NCI-H510A (cell line): ENCODE measurements at places on chromosomes 1 and 21.

- no peak for DNase-seq
These were observed 7.7 kb upstream of the HPCA start for GRCh38 chr1:32878637-32879041.

- no peak for DNase-seq
These were observed 104.6 kb upstream of the TTC34 start for GRCh38 chr1:2906085-2906484.

GRCh38 chr1:185823467-185823866 lies 89.3 kb downstream of the HMCN1 start:
- DNase-seq = no peak

GRCh38 chr1:9228609-9229008 lies 6.0 kb upstream of the H6PD start:
- no peak for DNase-seq

- DNase-seq = no peak
These were observed 201.1 kb downstream of the BACH1 start for GRCh38 chr21:29499734-29500343.

DNA sequence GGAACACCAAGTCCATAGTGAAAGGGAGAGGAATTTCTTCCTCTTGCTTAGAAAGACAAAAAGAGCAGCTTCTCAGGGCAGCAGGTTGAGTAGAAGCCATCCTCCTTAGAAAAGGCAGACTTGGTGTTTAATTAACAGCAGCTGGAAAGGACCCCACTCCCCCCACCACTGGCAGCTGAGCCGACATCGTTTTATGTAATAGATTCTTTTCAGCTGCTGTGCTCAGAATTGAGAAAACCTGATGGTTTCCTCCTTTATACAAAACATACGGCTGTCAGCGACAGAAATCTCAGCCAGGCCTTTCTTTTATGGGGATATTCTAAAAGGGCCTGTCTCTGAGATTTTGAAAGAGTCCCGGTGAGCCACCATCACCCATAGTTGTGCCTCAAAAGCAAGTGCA lies 49.9 kb downstream of the MAN1C1 start:
- DNase-seq = no peak

DNA sequence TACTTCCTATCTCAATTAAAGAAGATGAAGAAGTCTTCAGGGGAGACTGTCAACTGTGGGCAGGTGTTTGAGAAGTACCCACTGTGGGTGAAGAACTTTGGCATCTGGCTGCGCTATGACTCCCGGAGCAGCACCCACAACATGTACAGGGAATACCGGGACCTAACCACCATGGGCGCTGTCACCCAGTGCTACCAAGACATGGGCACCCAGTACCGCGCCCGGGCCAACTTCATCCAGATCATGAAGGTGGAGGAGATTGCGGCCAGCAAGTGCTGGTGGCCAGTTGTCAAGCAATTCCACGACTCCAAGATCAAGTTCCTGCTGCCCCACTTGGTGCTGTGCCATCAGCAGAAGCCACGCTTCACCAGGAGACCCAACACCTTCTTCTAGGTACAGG lies 15.5 kb upstream of the RNF19B start:
- DNase-seq = no peak

DNA sequence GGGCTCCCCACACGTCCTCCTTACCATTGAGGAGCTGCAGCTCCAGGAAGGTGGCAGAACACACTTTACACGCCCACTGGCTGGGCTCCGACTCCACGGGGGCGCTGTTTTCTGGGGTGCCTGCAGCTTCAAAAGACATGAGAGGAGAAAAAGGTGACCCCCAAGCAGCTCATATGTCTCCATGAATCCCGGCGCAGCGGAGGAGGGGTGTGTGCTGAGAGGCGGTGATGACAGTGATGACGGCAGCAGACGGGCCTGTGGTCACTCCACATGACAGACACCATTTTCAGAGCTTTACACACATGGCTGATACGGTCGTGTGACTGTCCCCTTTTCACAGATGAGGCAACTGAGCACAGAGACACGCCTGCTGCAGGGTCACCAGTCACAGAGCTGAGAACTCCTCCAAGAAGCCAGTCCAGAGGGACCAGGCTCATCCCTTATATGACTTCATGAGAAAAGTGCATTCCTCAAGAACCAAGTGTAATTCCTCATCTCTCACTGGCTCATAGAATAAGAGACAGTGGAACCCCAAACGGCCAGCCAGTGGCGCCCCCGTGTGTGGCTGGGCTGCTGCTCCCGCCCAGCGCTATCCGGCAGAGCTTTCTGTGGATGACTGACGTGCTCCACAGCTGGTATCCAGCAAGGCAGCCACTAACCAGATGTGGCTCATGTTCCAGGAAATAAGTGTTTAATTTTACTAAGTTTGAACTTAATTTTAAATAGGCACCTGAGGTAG lies 31.9 kb downstream of the PRDM15 start:
- no peak for DNase-seq

DNA sequence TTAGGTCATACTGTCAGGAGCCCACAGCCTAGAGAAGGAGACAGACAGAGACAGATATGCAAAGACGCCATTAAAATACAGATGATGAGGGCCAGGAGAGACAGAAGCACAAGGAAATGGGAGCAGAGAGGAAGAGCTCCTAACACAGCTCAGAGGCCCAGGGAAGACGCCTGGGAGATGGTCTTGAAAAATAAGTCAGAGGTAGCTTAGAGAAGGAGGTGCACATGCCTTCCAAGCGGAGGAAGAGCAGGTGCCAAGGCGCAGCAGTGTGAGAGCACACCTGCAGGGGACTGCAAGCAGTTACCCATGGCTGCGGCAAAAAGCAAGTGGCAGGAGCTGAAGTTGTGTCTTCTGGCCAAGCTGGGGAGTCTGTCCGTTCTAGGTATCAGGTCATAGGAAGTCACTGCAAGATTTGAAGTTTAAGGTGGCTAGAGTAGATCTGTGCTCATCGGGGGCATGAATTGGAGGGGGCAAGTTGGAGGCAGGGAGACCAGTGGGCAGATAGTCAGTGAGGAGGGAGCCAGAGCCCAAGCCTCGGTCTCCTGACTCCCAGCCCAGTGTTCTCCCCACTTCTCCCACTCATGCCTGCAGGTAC lies 1.3 kb upstream of the TRABD2B start:
- no peak for DNase-seq

- no peak for DNase-seq
These were observed 880.2 kb downstream of the LTN1 start for GRCh38 chr21:28112511-28112910.

GRCh38 chr1:248825573-248825908 lies 174 bp downstream of the SH3BP5L start:
- DNase-seq = no peak

DNA sequence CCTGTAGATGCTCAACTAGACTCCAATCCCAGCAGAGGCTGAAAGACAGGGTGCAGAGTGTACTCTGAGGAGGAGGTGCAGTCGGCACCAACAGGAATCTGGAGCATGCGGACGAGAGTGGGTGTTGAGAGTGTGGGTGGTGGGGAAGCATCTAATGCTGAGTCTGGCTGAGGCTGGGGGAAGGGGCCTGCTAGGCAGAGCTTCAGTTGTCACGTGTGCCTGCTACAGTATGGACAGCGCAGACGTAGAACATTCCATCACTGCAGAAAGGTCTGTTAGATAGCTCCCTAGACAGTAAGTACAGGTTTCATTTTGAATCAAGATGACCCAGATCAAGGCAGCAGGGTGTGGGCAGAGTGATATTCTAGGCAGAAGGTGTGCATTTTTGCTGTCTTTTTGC lies 23.1 kb downstream of the SNAP47 start:
- no peak for DNase-seq

DNA sequence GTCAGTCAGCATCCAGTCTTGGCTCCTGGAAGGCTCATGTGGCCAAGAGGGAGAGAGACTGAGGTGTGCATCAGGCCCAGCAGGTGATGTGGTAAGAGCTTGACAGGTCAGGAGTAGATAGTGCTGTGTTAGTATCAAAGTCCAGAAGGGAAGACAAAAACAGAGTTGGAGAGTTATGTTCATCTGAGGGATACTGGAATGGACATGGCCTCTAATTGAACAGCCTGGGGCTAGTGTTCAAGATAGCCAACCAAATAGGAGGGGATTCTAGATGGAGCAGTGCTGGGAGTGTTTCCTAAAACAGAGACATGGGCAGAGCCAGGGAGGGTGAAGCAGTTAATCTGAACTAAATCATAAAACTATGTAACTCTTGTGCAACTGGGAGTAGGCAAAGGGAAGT lies 120.7 kb upstream of the MARK1 start:
- no peak for DNase-seq

- DNase-seq = no peak
These were observed 67.0 kb upstream of the KAZN start for GRCh38 chr1:14531519-14531918.

- no peak for DNase-seq
These were observed 7.0 kb downstream of the TCHH start for GRCh38 chr1:152107984-152108881.
